GM20000 (cell line): ENCODE measurements at places on chromosomes 16 and 17.

DNA sequence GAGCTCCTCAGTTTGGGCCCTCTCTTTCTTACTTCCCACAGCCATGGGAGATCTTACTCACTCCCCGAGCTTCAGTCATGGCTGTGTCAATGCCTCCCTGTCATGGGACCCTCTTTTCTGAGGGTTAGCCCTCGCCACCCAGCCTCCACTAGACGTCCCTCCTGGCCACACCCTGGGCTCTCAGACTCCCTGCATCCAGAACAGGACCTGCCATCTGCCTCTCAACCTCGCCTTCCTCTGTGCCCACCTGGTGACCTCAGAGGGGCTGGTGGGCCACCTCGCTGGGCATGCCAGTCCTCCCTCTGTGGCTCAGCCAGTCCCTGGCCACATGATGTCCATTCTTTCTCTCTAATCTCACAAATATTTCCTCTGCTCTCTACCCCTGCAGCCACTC lies 54.6 kb upstream of the MED9 start:
- no peak for DNase-seq

DNA sequence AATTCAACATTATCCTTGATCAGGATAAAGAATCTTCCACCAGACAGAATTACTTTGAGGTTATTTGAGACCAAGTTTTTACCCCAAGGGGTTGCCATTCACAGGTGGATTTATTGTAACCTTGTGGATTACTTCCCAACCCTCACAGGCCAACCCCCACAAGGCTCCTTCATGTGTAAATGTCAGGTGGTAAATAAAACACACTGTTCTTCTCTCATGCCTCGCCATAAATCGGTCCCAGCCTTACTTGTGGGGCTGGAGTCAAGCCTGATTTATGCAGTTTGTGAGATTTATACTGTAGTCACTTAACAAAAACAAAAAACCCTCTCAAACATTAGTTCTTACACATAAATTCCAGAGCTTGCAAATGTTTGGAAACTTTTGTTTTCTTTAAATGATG lies 98.6 kb upstream of the IRX3 start:
- DNase-seq, result no peak

GRCh38 chr16:26330654-26331053 lies 638.9 kb downstream of the HS3ST4 start:
- no peak for DNase-seq

- DNase-seq, result no peak
Measured at GRCh38 chr16:85445064-85445778, 167.9 kb upstream of the GSE1 start.

DNA sequence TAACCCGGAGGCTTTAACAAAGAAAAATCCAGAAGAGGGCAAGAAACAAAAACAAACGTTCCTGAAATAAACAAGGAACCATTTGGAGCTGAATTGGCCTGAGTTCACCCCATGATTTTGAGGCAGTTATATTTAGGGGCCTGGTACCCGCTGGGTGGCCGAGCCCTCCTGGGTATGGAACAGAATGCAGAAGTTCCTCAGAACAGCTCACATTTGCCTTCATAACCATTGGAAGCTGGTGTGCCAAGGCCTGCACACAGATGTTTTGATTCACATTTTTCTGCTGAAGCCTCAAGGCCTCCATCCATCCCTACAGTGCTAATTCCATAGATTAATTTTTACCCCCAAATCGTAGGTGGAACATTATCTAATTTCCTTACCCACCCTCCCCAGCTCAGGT lies 3.3 kb upstream of the ZFHX3 start:
- DNase-seq, result no peak

DNA sequence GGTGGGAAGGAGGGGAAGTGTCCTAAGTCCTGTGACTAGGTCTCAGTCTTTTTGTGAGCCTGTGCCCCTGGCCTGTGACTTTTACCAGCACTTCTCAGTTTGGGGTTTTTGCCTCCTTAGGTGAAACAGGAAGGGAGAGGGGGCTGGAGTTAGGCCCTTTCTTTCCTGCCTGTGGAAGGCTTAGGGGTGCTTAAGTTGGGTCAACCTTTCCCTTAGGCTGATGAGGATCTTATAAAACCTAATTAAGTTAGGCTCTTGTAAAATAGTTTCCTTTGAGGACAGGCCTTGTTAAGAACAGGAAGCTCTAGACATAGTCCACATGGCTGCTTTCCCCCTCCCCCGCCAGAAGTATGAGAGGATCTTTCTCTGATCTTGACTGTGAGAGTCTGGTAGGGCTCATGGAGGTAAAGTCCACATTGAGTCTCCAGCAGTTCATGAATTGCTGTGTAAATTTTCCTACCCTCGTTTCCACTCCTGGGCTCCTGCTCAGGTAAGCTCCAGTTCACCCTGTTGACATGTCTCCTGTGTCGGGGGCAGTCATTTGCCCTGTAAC lies 17.0 kb upstream of the DNASE1 start:
- peak; percentile 51 for DNase-seq

DNA sequence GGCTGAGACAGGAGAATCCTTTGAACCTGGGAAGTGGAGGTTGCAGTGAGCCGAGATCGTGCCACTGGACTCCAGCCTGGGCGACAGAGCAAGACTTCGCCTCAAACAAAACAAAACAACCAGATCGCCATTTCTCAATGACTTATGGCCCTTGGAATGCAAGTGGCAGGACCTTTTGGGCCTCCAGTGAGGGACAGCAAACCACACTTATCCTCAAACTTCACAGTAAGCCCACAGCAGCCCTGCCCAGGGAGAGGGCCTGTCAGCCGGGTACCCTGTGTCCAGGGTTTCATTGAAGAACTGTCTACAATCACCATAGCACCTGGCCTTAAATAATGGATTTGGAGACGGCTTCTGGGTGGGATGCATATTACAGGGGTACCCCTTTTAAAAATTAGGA lies 11.7 kb downstream of the TRAF4 start:
- DNase-seq, result no peak

DNA sequence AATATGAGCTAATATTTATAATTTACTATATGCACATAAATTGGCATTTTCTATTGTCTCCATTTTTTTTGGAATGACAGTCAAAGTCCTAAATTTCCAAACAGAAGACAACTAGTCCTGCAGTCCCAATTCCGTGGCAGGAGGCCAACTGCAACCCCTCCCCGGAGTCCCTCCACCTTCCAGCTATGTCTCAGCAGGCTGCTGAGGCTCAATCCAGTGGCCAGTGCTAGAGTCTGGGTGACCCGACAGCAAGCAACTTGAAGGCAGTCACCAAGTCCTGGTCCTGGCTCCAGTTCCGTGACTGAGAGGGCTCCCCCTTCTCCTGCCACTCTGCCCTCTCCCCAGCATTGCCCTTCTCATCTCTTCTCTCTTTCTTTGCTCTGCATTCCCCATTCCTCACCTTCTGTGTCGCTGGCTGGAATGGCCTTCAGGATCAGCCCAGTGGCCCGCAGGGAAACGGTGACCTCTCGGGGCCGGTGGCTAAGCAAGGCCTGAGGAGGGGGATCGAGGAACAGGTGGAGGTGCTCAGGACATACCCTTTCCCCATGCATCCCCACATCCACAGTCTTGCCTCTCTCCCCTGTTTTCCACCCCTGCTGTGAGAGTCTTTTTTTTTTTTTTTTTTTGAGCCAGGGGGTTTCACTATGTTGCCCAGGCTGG lies 22.4 kb upstream of the MFSD6L start:
- no peak for DNase-seq

GRCh38 chr17:52157603-52158449 lies 688 bp downstream of the CA10 start:
- peak; percentile 13 for DNase-seq

GRCh38 chr17:6069539-6070429 lies at the start of gene WSCD1:
TSS of gene WSCD1 (plus strand) at chr17:6070379. CDS start at chr17:6080659, 10,280 bp downstream.
- peak; percentile 69 for DNase-seq

GRCh38 chr17:29982991-29983653 lies 41.7 kb downstream of the EFCAB5 start:
- DNase-seq, result no peak

DNA sequence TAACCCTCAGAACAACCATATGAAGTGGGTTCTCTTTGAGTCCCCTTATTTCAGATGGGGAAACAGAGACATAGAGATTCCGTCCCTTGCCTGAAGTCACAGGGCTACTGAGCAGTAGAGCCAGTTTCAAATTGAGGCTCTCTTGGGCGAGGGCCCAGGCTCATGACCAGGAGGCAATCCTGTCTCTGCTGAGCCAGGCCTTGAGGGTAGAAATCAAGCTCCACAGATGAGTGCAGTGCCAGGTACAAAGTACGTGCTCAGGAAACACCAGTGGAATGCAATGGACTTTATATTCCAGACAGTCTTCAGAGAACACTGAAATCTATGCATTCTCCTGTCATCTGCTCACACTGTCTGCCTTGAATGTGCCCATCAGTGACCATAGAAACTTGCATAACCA lies 291.7 kb upstream of the MAF start:
- DNase-seq, result no peak

DNA sequence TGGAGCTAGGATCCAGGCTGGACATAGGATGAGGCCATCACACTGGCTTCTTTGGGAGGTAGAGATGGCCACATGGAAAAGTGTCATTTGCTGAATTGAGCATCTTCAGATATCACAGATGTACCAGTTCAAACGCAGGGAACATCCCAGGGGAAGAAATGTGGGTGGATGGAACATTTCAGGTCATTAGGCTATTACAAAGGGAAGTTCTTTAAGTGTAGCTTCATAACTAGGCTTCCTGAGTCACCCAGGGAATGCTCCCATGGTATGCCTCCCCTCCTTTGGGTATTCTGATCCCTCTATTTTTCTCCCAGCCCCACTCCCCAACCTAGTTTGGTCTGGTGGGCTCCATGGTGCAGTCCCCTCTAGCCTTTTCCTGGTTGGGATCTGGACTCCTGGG lies 69.8 kb upstream of the IRX3 start:
- DNase-seq, result no peak

GRCh38 chr16:30603945-30604315 lies 6.3 kb downstream of the ZNF689 start:
- no peak for DNase-seq

DNA sequence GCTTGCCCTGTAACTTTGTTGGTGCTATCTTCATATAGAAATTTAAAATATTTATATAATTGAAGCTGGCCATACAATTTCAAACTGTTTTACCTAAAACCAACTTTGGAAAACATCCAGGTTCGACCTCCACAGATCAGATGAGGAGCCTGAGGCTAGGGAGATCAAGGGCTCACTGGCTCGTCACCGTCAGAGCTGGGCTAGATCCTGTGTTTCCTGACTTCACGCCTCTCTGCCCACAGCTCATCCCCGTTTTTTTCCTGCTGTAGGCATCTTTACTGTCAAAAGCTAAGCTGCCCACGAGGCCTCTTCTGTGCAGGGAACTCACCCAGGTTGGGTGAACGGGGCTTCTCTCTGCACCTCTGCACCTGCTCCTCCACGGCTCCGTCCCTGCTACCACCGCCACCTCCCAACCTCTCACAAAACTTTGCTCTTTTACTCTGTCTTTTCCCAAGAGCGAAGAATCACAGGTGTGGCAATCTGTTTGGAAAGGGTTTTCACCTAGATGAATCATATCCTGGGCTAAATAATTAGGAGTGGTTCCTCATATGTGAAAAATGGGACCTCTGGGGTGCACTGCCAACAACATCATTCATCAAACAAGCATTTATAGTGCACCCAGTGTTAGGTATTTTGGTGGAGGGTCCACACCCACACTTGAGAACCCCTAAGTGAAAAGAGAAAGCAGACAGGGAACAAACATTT lies 24.8 kb upstream of the KDM6B start:
- DNase-seq, result no peak

GRCh38 chr17:13704333-13704732 lies 102.6 kb upstream of the HS3ST3A1 start:
- DNase-seq, result no peak

DNA sequence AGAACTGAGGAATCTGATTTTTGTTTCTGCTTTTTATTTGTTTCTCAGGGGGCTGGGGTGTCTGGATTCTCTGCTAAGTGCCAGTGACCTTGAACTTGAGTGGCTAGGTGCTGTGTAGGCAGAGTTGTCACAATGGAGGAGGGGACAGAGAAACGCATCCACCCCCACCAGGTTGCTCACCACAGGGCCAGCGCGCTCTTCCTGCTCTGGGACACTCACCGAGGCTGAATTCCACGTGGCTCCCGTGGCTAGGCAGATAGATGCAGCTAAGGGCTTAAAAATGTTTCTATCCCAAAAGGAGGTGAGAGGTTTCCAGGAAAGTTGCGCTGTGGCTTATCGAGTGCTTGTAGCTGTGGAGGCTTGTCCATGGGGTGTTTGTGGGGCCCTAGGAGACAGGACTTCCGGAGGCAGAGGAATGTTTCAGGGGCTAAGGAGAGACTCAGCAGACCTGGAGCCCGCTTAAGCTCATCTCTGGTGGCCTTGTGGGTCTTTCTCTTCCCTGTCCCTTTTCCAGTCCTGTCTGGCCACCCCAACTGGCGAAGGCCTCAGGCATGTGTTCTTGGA lies 36.8 kb downstream of the ADCY7 start:
- no peak for DNase-seq

DNA sequence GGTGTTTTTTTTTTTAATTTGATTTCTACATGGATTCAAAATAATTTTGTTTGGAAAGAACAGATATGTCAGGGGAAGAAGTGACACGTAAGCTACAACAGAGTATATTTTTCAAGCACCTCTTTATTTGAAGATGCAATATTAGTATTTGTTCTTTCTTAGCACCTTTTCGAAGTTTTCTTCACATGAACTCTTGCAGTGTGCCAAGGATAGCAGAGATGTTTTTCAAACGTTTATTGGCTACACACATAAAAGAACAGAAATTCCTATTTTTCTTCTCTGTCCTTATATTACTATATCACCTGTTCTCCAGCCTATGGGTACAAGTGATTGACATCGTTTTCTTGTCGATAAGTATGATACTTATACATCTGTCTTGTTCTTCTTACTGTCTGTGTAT lies 192.7 kb upstream of the TBX2 start:
- DNase-seq, result no peak
